SK-N-SH (cell line): ENCODE measurements at places on chromosomes 16 and 17.

GRCh38 chr16:78022347-78023060 lies at the start of gene CLEC3A:
Gene CLEC3A (plus strand): TSS chr16:78022548. CDS start chr16:78022627, 79 bp downstream.
- no peaks in the 10 kb centered on the region for H3K4me1 ChIP-seq
- H3K36me3 ChIP-seq = no peaks in the 10 kb centered on the region
- no peak for DNase-seq
- no peak within 1 kb of the TSS for H3K27ac ChIP-seq
- no peak within 1 kb of the TSS for H3K4me3 ChIP-seq

GRCh38 chr16:30523768-30524574 lies 2.4 kb downstream of the ZNF768 start:
- no peak overlapping the region for H3K4me3 ChIP-seq
- no peaks in the 10 kb centered on the region for H3K27me3 ChIP-seq
- H3K36me3 ChIP-seq = peaks cover 6% of the 10 kb centered on the region; the same call in 1 of the 2 replicates
- no peak for DNase-seq
- peaks cover 11% of the 10 kb centered on the region for H3K4me1 ChIP-seq
- no peak overlapping the region for H3K27ac ChIP-seq

DNA sequence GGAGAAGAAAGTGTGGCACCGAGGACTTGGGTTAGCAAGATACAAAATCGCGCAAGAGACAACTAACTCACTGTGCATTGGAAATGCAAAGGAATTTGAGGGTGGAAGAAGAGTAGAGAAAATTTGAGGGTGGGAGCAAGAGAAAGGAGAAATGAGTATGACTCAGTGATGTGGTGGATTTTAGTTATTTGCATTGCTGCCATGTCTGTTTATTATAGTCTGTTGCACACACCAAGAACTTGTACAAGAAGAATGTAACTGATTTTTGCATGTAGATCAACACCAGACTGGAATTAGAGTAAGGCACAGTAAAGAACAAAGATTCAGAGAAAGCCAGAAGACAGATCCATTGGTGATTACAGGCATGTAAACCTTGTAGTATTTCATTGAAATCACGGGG lies 71.6 kb upstream of the SMIM36 start:
- no peaks in the 10 kb centered on the region for H3K4me1 ChIP-seq
- H3K4me3 ChIP-seq = no peak overlapping the region
- H3K36me3 ChIP-seq = no peaks in the 10 kb centered on the region
- no peak overlapping the region for H3K27ac ChIP-seq
- no peak for DNase-seq

- no peak overlapping the region for H3K4me3 ChIP-seq
- H3K27me3 ChIP-seq = no peaks in the 10 kb centered on the region
- H3K36me3 ChIP-seq = peaks cover 23% of the 10 kb centered on the region
- DNase-seq = no peak
- peaks cover 22% of the 10 kb centered on the region; the same call in 1 of the 2 replicates for H3K4me1 ChIP-seq
These were observed 10.0 kb downstream of the ATP5PD start for GRCh38 chr17:75036643-75037268.

GRCh38 chr16:59296888-59297287 lies 562.8 kb upstream of the GOT2 start:
- no peaks in the 10 kb centered on the region for H3K27me3 ChIP-seq
- no peak overlapping the region for H3K4me3 ChIP-seq
- no peak overlapping the region for H3K27ac ChIP-seq
- no peaks in the 10 kb centered on the region for H3K4me1 ChIP-seq
- no peaks in the 10 kb centered on the region for H3K36me3 ChIP-seq
- DNase-seq = no peak

DNA sequence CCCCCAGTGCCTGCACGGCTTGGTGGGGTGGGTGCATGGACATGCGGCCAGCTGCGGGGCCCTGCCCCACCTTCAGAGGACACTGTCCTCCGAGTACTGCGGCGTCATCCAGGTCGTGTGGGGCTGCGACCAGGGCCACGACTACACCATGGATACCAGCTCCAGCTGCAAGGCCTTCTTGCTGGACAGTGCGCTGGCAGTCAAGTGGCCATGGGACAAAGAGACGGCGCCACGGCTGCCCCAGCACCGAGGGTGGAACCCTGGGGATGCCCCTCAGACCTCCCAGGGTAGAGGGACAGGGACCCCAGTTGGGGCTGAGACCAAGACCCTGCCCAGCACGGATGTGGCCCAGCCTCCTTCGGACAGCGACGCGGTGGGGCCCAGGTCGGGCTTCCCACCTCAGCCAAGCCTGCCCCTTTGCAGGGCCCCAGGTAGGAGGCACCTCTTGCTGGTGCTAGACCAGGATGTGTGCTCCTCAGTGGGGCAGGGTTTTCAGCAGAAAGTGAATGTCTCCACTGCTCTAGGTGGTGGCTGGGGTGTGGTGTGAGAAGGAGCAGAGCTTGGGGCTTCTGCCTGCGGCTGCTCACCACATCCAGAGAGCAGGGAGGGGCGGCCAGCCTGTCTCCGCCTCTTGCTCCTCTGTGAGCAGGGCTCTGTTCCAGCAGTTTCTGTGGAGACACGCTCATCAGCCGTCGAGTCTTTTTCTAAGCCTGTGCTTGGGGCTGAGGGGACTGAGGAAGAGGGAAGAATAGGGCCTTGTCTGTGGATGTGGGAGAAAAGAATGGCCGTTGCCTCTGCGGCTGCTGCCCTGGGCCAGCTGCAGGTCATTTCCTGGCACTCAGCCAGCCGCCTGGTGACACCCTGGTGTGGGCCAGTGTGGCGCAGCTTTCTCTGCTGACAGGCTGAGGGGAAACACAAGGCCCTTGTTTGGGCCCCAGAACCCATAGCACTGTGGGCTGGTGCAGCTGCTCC lies 2.2 kb downstream of the ZNF276 start:
- H3K27me3 ChIP-seq = no peaks in the 10 kb centered on the region
- H3K27ac ChIP-seq = no peak overlapping the region
- H3K36me3 ChIP-seq = peaks cover 21% of the 10 kb centered on the region
- DNase-seq = peak; percentile 54
- H3K4me3 ChIP-seq = no peak overlapping the region
